Stimulated activated CD8-positive, alpha-beta memory T cell treated with anti-CD3 and anti-CD28 coated beads, Interleukin-2, amount 100 ng/mL, for 1 hour (primary cell): ENCODE measurements at places on chromosomes 5 and 9.

DNA sequence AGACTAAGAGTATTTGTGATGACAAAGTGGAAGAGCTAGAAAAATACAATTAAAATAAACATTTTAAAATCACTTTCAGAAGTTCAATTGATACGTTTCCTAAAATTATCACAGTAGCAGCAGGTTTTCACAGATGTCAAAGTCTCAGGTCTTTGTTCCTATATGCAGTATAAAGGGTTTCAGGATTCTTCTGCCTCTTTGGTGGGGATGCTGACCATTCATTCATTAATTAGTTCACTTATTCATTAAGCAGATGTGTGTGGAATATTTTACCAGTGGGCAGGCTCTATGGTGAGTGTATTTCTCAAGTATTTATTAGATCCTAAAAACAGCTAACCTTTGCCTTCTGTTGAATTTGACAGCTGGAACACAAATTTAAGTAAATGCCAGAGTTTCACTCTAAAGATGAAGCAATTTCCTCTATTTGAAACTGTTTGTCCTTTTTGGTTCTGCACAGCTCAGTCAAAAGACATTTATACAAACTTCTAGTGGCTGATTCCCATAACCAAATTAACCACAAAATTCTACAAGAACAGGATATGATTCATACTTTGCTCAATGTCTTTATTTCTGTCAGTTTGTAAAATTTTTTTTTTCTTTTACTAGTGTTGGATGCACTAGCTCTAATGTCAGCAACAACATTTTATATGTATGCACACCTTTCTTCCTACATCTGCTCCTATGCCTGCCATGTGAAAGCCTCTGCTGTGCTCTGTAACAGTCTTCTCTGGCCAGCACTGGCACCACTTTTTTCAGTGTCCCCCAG is 75.9 kb upstream of the PRR16 start:
- no peak for DNase-seq

- DNase-seq = no peak
These were observed 34.3 kb downstream of the NACC2 start for GRCh38 chr9:136060671-136061371.

DNA sequence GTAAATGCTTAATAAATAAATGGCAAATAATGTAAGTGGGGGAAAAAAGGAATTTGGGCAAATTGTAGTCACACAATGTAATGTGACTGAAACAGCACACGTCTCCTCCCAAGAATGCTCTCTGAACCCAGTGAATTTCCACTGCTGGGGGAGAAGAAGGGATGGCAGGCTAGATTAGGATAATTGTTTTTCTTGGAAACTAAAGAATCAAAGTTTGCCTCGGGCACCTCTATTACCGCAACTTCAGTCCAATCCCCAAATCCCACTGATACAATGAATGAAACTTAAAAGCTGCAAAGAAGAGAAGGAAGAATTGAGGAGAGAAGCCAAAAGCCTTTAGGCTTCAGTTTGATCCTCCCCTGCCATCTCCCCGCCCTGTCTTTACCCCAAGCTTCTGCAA is 423.2 kb upstream of the PAPPA start:
- no peak for DNase-seq

DNA sequence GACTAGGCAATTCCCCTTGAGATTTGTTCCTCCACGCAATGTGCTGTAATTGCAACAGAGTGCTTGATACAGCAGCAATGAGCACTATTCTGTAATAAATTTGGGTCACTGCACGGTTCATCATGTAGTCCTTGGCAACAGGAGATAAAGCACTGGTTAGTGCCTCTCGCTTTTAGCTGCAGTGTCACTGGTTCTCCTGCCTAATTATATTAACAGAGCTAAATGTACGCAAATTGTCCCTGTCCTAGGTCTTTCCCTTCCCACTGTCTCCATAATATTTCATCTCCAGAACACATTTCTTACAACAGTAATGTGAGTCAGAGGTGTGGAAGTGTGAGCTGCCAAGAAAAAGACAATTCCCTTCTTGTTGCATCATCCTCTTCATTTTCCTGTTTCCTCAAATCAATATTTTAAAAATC is 553.1 kb downstream of the ZNF608 start:
- no peak for DNase-seq

GRCh38 chr9:135048758-135049444 is 38.6 kb upstream of the OLFM1 start:
- DNase-seq = no peak

GRCh38 chr5:122150215-122150614 is 20.9 kb downstream of the ZNF474 start:
- no peak for DNase-seq

- no peak for DNase-seq
These were observed 15.7 kb upstream of the C5orf34 start for GRCh38 chr5:43530648-43531047.

DNA sequence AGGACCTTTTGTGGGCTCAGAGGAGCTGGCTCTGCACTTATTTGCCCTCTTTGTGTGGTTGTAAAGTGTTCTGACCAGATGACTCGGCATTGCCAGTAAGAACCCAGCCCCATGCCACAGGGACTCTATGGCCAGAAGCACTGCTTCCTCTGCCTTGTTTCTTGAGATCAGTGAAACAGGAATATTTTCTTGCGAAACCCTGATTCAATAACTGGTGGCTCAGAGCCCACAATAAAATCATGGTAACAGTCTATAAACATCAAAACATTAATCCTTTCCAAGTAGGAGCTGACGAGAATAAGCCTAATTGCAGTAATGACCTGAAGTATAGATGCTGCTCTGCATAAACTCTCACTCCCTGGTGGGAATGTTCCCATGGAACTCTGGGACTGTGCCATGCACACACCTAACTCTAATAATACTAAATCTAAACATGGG is 344.3 kb downstream of the ZNF608 start:
- no peak for DNase-seq

DNA sequence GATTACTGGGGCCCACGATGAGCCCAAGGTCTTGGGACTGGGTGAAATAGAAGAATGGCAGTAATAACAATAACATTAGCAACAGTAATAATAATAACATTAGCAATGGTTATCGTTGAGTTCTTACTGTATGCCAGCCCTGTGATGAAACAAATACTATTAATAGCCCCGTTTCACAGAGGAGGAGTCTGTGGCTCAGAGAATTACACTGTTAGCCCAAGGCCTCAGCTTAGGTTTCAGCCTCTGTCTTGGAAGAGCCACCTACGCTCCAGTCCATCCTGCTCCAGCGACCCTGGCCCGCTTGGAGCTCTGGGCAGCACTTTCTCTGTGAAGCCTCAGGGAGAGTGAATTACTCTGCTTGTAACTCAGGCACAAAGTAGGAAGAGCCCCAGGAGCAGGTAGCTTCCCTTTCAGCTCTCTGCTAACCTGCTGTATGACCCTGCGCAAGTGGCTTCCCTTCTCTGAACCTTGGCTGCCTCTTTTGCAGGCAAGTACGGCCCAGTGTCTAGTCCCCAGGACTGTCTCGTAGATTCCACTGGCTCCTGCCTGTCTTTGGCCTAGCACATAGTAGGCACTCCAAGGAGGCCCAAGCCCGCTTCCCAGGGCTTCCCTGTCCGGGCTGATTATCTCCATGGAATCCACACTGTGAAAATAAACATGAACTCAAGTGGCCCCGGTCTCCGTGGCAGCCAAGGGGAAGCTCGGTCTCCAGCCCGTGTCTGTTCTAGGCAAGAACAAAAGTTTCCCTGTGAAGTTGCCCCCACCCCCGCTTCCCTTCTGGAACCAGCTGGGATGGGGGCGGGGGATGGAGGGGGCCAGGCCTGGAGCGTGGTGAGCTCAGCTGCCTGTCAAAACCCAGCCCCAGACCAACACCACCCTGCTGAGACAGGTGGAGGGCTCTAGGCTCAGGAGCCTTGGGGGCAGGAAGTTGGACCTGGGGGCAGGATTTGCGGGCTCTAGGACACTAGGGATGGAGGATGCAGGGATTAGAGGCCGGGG is 26.2 kb upstream of the LMX1B start:
- no peak for DNase-seq

- no peak for DNase-seq
These were observed 421.9 kb upstream of the FTMT start for GRCh38 chr5:121429761-121430160.
